ENCODE measurements at places on chromosomes 2 and 18.

- DNase-seq: no peak
Observed at GRCh38 chr2:234705108-234705507, 208.2 kb upstream of the ARL4C start.

- DNase-seq: no peak
Observed at GRCh38 chr18:44597797-44598196, 82.9 kb upstream of the SETBP1 start.

DNA sequence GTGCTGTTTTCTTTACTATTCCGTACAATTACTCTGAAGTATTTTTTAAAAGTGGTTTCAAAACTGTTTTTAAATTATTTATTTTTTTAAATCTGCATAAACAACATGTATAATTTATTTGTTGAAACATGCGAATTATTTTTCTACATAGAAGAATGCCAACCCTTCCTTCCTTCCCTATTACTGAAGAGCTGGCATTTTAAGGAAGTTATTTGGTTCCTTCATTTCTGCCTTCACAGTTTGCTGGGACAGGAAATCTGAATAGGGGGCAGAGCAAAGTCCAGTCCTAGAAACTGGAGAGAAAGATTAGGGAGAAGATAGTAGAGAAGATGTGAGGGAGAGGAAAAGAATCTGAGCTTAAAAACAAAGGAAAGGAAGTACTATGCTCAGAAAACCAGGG is 146.7 kb upstream of the ACVR2A start:
- DNase-seq: no peak

- no peak for DNase-seq
Observed at GRCh38 chr18:51490860-51491259, 293.4 kb upstream of the MEX3C start.

- no peak for DNase-seq
Observed at GRCh38 chr2:53127061-53127650, 640.4 kb upstream of the CHAC2 start.

DNA sequence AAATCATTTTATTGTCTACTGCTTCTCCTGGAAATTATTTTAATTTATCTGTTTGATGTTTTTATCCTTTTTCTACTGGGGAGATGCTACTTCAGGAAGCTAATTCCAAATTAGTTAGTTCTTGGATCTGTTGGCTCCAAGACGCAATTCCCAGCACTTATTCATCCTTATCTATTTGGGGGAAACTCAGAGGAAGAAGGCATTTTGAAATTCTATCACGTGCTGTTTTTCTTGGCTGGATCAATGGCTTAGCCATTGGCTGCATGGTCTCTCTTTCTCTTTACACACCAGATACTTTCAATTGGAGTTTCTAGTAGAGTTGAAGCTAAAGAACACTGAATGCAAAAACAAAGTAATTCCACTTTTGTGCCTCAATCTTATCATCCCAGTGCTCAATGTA is 98.3 kb downstream of the RAPGEF4 start:
- DNase-seq: no peak

- DNase-seq: no peak
Observed at GRCh38 chr2:120272763-120273481, 20.3 kb downstream of the RALB start.

- DNase-seq: no peak
Observed at GRCh38 chr2:85674417-85674816, 6.4 kb upstream of the SFTPB start.

GRCh38 chr18:673317-673716 is 15.9 kb downstream of the TYMS start:
- no peak for DNase-seq

Data from activated CD8-positive, alpha-beta memory T cell treated with anti-CD3 and anti-CD28 coated beads, Interleukin-2, amount 50 U/mL, for 48 hours (primary cell).